ENCODE measurements at places on chromosomes 5 and 9.

GRCh38 chr5:66406761-66407336 is 189.3 kb upstream of the MAST4 start:
- no peak for DNase-seq

- DNase-seq: no peak
Observed at GRCh38 chr9:15307523-15307841, 466 bp upstream of the TTC39B start.

DNA sequence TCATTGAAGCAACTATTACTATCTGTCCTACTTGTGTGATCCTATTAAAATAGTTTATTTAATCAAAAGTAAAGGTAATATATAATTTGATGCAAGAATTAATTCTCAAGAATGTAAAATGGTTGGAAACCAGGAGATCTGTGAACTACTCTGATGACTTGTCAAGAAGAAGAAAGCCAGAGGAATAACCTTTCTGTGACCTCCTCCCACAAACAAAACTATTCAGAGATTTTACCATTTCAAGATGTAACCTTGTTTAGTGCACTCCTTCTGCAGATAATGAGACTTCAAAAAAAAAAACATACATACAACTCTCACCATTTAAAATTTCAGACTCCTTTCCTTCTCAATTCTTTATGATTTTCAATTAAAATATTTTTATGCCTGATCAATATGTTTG is 79.5 kb downstream of the RFX3 start:
- no peak for DNase-seq

DNA sequence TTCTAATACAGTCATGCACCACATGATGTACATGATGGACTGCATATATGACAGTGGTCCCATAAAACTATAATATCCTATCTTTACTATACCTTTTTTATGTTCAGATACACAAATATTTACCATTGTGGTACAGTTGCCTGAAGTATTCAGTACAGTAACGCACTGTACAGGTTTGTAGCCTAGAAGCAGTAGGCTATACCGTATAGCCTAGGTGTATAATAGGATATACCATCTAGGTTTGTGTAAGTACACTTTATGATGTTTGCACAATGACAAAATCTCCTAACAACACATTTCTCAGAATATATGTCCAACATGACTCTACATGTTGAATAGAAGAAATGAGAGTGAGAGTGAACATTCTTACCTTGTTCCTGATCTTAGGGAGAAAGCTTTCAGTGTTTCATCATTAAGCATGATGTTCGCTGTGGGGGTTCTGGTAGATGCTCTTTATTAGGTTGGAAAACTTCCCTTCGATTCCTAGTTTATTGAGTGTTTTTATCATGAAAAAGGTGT is 31.8 kb downstream of the AMBP start:
- no peak for DNase-seq

GRCh38 chr5:134554319-134555222 is 29.1 kb downstream of the JADE2 start:
- peak; percentile 72 for DNase-seq
